ENCODE measurements at places on chromosomes 2 and 18. TPM values are rescaled to one million over a fixed set of nuclear protein-coding genes. Genes with fewer than 3 reads are reported as not detected.

DNA sequence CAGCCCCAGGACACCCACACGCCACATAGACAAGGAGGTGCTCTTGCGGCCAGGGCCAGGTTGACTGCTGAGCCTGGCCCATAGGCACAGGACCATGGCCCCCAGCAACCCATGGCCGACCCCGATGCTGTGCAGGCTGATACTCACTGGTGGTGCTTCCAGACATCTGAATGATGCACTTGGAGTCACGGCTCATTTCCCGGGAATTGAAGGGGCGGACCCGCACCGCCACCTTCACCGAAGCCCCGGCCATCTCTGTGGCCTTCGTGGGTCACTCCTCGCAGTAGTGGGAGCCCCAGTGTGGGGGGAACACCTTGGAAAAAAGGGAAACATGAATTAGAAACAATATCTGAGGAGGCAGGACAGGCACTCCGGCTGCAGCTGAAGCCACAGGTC, 22.5 kb downstream of the KIF1A start:
- DNase-seq: no peak

GRCh38 chr2:242043538-242044312, 174.2 kb downstream of the RTP5 start:
- DNase-seq: no peak

- no peak for DNase-seq
Measured at GRCh38 chr18:48333563-48333962, 75.6 kb downstream of the ZBTB7C start.

DNA sequence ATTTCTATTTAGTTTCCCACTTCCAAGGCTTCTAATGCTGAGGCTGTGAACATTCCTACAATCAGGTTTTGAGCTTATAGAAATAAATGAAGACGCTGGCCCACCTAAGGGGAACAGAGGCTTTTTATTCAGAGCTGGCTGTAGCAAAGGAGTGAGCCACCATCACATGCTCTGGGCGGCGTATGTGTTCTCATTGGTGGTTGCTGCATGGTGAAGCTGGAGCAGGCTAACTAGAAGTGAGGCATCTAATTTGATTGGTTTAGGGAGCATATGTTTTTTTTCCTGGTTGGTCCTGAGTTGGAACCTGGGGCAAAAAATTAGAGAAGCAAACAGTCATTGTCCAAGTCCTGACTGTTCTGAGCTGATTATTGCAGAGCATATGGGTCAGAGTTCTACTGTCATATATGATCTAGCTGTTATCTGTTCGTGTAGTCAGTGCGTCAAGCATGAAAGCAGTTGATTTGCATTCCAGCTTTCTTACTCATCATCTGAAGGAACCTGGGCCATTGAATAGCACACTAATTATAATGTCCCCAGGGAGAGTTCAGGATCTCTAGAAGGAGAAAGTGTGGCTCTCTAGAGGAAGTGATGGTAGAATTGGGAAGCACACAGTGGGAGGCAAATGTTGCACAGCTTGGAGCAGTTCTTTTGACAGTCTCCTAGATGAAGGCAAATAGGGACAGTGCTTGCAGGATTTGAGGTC, 279.6 kb downstream of the PARD3B start:
- DNase-seq: no peak

DNA sequence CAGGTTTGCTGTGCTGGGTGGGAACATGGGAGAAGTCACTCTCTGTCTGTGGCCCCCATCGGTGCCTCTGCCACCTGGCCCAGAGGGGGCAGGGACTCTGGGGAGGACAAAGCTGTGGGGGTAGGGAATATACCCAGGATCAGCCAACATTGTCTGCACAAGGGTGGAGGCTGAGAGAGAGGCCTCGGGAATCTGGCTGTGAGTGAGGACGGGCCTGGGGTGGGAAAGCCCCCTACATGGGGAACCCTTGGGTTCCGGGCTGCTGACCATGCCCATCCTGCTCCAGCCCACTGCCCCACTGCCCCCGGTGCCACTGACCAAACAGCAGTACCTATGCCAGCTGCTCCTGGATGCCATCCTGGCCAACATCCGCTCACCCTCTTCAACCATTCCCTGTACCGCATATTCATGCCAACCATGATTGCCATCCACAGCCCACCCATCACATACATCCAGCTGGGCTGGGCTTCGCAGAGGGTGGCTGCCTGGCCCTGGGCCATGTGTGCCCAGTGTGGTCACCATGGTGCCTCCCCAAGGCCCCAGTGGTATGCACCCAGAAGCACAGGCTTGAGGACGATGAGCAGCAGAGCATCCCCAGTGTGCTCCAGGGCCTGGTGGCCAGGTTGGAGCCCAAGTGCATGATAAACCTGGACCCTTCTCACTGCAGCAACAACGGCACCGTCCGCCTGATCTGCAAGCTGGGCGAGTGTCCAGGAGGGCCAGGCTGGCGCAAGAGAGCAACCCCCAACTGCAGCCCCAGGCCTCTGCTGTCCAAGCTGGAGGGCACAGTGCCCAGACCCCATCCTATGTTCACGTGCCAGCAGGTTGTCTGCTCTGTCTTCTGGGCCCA, 6.9 kb upstream of the POTEF start:
- no peak for DNase-seq

- DNase-seq: no peak
Measured at GRCh38 chr2:168543037-168543436, 87.0 kb downstream of the CERS6 start.

DNA sequence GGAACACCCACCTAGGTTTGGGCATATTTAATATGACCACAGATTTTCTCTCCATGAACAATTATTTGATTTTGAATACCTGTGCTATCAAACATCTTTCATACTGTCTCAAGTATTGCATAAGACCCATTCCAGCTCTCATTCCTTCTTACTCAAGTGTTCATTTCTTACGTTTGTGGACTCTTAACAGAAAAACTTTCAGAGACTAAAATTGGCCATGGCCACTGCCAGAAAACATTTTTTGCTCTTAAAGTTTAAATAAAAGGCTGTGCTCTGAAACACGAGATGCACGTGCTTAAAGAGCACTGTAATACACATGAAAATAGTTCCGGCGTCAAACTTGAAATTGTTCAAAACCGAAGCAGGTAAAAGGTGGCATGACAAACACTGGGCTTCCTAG, 89.3 kb downstream of the LIMS1 start:
- no peak for DNase-seq

Gene SNED1
- 10.8 TPM for polyA plus RNA-seq

Gene BMP10
- polyA plus RNA-seq: not detected

Gene RUFY4
- polyA plus RNA-seq: not detected

Gene FSIP2
- 2.0 TPM for polyA plus RNA-seq

Gene ERFE
- polyA plus RNA-seq: 4.7 TPM

Measured in left renal pelvis (tissue), 4 donors.